ENCODE measurements at places on chromosomes 6 and 20.

DNA sequence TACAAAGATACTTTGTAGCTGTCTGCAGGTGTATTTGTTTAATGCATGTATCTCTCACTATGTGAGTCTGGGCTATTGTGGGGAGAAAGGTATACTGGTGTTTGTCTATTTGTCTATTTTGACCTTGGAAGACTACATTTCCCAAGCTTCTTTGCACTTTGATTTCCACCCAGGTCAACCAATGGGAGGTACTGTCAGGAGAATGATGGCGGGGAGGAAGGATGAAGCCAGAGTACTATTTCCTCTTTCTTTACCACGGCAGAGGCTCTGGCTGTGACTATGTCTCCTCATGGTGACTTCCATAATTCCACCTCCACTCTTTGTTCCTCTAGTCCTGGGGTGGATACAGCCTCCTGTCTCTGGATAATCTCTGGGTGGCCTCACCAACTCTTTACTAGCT, 23.1 kb downstream of the LBP start:
- DNase-seq = no peak

DNA sequence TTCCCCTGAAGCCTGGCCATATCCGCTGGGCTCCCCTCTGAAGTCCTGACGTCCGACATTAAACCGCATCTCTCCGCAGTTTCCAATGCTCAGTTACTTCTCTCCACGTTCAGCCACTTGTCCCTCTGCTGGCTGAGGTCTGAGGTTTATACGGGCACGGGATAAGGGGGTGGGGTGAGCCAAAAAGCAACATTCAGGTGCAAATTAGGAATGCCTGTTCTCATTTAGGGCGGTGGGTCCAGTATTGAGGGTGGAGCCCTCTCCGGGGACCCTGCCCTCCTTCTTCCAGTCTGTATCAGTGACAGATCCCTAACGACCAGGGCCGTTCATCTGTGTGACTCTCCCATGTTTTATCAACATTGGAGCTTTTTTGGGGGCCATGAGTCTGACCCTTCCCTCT, 1454.4 kb downstream of the HACE1 start:
- DNase-seq = no peak

DNA sequence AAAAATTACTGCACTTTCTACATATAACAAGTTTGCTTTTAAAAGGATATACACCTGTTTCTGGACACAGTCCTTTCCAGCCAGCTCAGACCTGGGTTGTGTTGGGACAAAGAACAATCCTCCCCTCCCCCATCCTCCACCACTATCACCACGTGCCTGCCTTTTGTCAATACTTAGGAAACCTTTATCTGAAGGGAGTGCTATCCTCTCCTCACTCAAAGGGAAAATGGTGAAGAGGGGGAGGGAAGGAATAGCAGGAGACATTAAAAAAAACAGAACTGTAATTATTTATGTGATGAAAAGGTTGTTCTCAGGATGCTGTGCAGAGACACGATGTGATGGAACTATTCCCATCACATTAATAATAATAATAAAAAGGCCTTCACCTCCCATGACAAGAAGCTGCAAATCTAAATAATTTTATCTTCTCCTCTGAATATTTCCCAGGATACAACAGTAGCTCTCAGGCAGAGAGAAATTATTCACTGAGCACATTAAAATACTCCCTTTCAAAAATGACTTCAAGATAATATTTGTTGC, 105.5 kb downstream of the NRSN1 start:
- no peak for DNase-seq

DNA sequence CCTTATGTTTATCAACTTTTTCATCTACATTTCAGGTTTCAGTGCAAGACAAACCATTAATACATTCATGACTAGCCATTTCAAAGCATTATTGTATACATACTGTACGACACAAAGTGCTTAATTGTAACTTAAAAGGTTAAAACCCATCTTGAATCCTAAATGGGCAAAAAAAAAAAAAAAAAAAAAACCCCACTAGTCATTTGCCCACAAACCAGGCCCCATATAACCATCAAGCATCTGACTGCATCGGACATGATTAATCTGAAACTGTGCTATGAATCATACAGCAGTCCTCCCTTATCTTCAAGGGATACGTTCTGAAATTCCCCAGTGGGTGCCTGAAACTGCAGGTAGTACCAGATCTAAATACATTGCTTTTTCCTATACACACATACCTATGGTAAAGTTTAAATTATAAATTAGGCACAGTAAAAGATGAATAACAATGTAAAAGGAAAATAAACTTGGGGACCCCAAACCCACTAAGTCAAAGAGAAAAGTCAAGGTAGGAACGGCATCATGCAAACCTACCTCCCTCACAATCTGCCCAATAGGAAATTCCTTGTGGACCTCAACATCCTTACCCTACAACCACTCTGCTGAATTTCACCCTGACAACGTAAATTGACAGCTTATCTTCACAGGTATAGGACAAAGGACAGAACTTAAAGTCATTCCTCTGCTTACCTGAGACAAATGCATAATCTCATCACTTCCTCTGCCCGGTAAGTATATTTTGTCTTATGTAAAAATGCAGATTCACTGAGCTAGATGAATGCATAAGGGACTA, 14.3 kb downstream of the B4GALT5 start:
- no peak for DNase-seq

- DNase-seq = no peak
Observed at GRCh38 chr20:15296422-15296821, 959.0 kb upstream of the FLRT3 start.

GRCh38 chr6:112307707-112308106, 39.4 kb upstream of the RFPL4B start:
- DNase-seq = no peak

DNA sequence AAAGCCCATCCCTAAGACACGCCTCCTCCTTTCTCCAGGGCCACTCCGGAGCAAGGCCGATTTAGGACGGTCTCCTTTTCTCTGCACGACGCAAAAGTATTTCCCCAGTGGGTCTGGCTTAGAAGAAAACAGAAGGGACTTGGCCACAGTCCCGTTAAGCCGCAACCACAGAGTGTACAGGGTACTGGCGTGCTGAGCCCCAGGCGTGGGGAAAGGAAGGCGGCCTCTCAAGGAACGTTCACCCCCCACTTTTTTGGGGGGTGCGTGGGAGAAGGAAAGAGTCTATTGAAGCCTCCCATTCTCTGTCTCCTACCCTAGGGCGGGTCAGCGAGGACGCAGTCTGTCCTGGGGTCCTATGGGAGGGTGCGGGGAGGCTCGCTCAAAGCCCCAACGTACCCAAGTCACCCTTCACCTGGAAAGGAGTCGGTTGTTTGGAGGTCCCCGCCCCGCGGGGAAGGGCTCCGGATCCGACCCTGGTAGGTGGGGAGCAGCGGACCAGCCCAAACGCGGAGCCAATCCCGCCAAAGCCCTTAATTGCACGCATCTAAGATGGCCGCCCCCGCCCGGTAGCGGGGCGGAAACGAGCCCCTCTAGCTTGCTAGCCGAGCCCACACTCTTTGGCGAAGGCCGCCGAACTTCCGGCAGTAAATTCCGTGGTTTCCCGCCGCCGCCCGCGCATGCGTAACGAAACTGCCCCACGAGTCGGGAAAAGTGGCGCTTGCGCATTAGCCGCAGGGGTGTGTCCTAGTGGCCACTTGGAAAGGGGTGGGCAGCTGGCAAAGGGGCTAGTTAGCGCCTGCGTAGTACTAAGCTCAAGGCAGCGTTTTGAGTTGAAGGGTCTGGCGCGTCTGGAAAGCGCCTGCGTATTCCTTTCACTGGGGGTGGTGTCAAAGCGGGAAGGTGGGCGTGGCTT, at the start of gene OARD1:
Gene OARD1, minus strand, starts transcription at position 434 of the 913 bp plus-strand sequence. CDS start 722 bp downstream, outside the sequence.
- peak; percentile 99 for DNase-seq

DNA sequence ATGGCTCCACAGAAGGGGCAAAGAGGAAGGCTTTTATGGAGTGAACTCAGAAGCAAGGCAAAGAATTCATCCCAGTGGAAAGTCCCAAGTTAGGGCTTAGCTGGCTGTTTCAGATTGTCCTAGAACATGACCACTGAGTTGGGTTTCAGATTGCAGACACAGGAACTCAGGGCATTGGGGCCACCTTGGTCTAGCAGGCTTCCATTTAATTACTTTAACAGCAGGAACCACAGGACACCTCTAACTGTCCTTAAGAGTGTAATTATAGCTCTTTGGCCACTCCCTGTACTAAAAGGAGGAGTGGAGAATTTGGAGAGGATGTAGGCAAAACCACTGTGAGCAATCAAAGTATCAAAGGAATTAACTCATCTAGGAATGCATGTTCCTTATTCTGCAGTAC, 150.6 kb upstream of the AGPAT4 start:
- no peak for DNase-seq

- DNase-seq = no peak
Observed at GRCh38 chr6:114955363-114955762, 612.5 kb upstream of the HS3ST5 start.

DNA sequence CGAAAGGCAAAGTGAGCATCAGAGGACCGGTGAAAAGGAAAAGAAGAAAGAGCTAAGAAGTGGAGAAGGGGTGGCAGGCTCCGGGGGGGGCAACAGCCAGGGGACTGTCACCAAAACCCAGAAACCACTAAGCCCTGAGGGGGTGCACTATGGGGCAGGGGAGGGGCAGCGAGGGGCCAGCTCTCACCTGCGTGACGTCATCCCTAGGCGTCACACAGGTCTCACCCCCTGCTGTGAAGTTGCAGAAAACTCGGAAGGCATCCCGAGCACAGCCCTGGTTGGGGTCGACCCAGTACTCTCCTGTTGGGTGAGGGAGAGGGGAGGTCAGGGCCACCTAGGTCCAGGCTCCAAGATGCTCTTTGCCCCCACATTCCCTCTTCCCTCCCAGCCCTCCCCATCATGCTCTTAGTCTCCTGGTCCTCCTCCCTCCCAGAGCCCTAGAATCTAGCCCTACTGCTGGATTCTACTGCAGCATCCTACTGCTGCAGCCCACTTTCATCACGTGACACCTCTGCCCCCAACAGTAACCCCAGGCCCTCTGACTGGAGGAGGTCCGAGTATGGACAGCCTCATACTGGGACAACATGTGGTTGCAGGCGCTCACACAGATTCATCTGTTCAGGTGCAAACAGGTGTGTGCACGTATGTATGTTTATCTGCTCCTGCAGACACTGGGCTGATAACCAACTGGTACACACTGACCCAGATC, 27.4 kb downstream of the COL11A2 start:
- no peak for DNase-seq

DNA sequence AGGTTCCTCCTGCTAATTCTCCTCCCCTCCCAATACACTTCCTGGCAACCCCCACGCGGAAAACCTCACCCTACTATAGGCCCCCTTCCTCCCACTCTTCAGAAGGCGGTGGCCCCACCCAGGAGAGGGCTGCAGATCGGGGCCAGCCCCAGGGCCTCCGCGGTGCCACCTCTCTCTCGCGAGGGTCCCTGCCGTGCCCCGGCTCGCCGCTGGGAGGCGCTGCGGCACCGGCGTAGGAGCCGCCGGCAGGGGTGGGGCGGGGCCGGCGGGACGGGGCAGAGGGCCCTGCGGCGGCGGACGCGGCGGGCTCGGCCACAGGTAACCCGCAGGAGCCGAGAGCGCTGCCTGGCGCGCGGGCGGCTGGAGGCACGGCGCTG, at the start of gene ANKRD6:
Gene ANKRD6, plus strand, starts transcription at position 278 of the 377 bp plus-strand sequence. CDS start 133,825 bp downstream, outside the sequence.
- peak; percentile 84 for DNase-seq

- no peak for DNase-seq
Observed at GRCh38 chr6:109738255-109738654, 47.2 kb downstream of the FIG4 start.

GRCh38 chr6:37549154-37549553, 49.5 kb upstream of the CCDC167 start:
- DNase-seq = no peak

DNA sequence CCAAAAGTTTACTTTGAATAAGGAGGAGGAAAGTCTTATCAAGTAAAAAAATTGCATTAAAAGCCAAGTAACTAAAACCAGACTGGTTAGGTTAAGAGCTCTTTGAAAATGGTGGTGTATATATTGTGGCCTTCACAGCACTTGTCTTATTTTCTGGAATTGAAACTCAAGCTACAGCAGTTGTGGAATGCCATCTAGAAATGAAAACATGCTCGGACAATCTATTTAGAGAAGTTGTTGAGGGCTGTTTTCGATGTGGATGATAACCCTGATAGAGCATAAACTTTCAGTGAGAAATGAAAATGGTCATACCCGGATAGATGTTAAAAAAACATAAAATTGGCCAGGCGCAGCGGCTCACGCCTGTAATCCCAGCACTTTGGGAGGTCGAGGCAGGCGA, 47.0 kb downstream of the ARID1B start:
- DNase-seq = no peak

DNA sequence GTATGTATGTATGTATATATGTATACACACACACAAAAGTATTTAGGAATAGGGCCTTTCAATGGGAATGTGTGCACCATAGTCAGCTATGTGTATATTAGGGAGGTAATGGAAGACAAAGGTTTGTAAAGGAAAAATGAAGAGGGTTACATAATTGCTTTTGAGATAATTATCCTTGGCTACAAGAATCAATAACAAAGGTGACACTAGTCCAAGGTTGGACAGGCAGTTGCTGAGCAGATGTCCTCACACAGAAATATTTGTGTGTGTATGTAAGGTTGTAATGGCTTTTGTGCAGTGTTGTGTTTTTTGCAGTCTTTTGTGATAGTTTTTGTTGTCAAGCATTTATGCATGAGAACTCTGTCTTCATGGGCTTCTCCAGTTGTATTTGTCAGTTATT, 157.9 kb upstream of the MARCKS start:
- no peak for DNase-seq

GRCh38 chr6:130632277-130632676, 194.9 kb upstream of the SMLR1 start:
- no peak for DNase-seq

- DNase-seq = no peak
Observed at GRCh38 chr6:163764565-163764964, 350.0 kb downstream of the QKI start.

- DNase-seq = no peak
Observed at GRCh38 chr6:117195728-117196127, 69.6 kb upstream of the VGLL2 start.

GRCh38 chr6:84282550-84282949, 55.1 kb upstream of the CEP162 start:
- no peak for DNase-seq

DNA sequence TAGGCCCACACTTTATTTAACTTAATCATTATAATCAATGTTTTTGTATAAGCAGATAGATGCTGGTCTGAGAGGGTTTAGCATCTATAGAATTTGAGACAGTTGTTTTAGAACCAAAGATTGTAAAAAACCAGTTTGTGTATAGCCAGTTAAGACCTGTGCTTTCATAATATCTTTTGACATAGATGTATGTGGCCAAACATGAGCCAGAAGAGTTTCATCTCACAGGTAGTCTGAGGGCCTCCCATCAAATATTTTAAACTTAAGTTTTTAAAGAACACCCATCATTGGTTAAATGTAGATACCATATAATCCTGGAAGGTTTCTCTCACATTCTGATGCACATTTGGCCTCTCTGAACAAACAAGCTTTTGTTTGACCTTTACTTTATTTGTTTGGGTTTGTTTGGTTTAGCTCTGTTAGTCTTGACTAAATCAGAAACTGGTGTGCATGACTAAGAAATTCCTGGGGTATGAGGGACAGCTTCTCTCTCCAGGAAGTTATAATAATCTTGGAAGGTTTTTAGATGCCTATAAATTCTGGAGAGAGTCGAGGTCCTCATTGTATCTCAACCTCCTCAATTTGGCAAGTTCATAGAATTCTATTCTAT, 58.0 kb upstream of the TMEM200A start:
- no peak for DNase-seq

- no peak for DNase-seq
Observed at GRCh38 chr6:82511546-82511945, 147.9 kb downstream of the TPBG start.

- DNase-seq = no peak
Observed at GRCh38 chr6:8478418-8478817, 43.1 kb upstream of the SLC35B3 start.

- no peak for DNase-seq
Observed at GRCh38 chr6:136192902-136193301, 57.2 kb downstream of the MTFR2 start.
